ENCODE measurements at places on chromosomes 12 and 14.

- no peak for DNase-seq
These were observed 254.2 kb downstream of the ETNK1 start for GRCh38 chr12:22879203-22879602.

- peak; percentile 33 for DNase-seq
These were observed 1519.3 kb upstream of the TMEM132C start for GRCh38 chr12:126747530-126748149.

GRCh38 chr14:99664937-99665273 is 19.2 kb upstream of the CYP46A1 start:
- no peak for DNase-seq

DNA sequence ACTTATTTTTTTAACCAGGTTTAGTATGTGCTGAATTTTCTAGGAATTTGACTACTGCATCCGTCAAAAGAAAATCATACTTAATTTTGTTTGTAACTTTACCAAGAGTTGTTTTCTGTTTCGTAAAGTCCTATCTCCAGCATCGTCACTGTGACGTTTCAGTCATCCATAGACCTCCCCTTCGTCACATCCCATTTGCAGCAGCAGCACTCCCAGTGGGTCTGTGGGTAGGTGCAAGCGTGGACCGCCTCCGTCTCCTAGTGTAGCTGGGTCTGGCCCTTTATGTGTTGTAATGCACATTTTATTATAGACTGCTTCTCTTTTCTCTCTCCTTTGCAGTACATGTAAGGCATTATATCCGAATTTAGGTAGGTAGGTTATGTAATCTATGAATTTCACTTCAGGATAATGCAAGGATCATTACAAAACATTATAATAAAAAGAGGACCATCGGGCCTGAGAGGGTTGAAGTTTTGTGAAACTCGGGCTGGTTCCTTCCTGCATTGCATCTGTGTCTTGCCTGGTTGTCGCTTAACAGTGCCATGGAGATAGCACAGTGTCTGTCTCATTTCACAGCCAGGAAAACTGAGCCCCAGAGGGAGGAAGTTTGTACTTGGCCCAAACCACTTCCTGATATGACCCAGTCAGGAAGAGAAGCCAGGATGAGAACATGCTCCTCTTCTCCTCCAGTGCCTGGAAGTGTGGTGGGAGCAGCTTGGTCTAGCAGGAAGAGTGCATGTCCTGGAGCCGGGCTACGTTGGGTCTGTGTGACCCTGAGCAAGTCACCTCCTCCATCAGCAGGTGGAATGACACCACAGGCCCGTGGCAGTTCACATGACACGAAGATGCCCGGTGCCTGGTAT is 41.3 kb downstream of the EVL start:
- peak; percentile 44 for DNase-seq

DNA sequence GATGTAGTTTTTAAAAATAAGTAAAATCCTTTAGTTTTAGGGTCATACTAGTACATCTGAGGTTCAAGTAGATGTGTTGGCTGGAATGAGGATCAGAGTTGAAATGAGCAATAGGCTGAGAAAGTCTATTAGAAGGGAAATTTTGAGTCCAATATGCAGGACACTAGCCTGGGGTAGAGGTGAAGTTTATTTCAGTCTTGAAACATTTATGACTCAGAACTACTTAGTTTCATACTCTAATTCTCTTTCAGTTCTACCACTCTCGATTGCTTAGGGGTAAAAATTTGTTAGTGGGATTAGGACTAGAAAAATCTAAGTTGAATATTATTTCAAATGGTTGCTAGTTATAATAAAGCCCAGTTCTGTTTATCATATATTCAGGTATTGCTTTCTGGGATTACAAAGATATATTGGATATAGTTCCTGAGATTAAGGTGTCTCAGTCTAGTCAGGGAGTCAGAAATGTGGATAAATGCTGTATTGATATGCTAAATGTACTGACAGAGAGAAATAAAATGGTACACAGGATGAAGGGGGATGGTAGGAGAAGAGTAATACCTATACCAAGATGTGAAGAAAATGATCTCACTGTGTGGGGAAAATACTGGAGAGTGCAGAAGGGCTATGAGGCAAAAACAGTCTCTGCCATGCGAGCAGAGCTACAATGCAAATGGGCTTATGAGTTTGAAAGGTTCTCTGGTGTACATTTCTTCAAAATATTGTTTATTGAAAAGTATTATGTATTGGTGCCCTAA is 395.8 kb upstream of the FBXO33 start:
- DNase-seq, result no peak

DNA sequence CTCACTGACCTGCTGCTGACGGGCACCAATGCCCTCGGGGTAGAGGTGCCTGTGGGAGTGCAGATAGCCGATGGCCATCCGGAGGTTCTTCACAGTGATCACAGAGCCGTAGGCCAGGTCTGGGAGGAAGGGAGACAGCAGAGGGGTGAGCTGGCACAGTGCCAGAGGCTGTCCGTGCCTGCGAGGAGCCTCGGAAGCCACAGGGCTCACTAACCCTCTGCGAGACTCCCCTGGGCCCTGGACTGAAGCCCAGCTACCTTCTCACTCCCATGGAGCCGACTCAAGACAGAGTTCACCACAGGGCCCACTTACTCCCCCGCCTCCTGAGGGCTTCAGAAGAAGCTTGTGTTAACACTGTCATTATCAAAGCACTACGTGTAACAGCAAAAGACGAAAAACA is 24.5 kb downstream of the POMT2 start:
- no peak for DNase-seq

DNA sequence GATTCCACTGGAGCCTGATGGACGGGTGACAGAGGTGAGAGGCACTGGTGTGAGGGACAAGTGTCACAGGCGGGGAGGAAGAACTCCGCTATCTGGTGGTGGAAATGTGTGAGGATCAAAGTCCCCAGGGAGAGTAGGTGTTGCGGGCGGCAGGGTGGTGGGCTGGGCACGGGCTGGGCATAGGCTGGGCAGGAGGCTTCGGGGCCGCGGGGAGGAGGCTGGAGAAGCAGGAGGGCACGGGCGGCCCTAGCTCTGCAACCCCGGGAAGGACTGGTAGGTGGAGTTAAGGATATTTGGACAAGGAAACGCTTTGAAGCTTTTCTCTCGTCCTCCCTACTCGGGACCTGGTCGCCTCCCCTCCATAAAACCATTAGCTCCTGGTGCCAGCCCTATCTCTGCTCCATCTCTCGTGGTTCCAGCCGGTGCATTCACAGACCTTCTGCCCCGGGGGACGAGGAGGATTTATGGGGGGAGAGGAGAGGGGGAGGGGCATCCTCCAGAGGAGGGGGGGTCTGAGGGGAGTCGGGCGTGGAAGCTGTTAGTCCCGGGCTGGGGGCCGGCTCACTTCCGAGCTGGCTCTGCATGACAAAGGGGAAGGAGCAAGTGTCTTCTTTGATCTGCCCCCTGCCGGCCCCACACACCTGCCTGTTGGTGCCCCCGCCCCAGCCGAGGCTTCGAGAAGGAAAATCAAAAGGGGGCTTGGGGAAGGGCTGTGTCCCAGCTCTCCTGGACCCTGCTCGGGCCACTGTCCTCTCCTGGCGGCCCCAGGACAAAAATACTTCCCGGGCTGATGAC is 504 bp downstream of the WNT5B start:
- no peak for DNase-seq
